Fibroblast of lung (primary cell): ENCODE measurements at places on chromosomes 5 and 9.

DNA sequence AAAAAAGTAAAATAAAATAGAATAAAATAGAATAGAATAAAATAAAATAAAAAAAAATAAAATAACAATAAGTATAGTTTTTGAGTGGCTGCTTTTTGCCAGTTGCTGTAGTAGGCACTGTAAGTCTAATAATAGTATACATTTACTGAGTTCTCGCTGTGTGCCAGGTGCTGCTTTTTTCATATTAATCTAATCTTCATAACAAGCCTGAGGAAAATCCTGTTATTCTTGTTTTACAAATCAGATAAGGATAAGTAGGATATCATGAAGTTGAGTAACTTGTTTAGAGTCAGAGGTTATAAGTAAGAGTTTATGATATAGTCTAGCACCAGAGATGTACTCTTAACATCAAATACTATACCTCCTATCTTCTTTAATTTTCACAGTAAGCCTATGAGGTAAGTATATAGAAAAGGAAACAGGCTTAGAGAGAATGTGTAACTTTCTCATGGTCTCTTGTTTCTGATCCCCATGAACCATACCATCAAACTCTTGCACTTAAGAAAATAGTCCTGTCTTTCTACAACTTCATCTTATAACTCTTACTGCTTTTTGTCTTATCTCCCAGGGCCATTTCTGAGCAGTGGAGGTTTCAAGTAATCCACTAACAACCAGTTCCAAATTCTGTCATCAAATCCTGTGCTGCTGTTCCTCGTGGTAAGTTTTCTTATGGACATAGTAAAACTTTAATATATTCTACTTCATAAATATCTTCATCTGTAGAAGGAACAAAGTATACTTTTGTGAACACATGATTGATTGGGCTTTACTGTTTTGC, 18.7 kb downstream of the RMI1 start:
- DNase-seq = no peak

GRCh38 chr9:135060461-135061116, 26.9 kb upstream of the OLFM1 start:
- DNase-seq = no peak

DNA sequence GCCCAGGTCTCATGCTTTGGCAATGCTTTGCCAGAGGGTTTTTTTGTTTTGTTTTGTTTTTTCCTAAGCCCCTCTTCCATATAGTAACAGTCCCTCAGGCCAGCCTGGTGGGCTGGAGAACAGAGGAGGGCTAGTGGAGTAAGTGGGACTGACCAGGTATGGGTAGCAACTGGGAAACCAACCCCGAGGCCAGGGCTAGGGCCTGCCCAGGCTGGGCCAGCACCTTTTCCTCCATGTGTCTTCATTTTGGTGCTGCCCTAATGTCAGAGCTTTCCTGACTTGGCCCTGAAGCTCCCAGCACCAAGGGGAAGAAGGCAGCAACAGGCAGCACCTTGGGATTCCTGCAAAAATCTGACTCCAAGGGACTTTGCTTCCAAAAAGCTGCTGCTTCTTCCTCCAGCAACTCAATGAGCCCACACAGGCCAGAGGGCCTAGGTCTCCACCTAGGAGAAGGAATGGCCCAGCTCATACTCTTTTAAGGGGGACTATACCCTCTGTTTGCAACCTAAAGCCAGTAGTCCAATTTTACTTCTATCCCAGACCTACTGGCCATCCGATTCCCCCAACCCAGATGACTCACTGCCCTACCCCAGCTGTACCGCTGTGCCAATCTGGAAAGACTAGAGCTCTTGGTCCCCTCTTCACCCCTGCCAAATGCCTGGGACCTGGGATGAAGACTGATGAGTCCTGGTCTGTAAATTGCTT, 105.1 kb downstream of the PSD2 start:
- no peak for DNase-seq

DNA sequence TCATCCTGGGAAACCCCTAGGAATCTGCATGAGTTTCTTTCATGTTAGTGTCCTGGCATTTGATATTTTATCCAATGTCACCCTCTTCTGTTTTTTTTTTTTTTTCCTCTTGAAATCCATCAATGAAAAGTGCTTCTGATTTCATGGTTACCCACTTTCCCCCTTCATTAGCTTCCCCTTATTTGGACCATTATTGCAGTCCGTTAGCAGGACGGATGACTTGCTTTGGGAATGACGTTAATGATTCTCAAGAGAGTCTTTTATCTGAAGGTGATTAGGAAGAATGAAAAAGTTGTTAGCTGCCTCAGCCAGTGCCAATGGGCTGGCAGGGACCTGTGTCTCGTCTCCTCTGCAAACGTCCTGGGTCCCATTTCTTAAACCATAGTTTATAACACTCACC, 134.7 kb downstream of the SEMA6A start:
- no peak for DNase-seq
